ENCODE measurements at places on chromosomes 2 and 18.

GRCh38 chr2:232795920-232796319 is 19.6 kb upstream of the KCNJ13 start:
- DNase-seq: no peak

- DNase-seq: no peak
These were observed 100.1 kb downstream of the MYOM1 start for GRCh38 chr18:3119401-3120341.

DNA sequence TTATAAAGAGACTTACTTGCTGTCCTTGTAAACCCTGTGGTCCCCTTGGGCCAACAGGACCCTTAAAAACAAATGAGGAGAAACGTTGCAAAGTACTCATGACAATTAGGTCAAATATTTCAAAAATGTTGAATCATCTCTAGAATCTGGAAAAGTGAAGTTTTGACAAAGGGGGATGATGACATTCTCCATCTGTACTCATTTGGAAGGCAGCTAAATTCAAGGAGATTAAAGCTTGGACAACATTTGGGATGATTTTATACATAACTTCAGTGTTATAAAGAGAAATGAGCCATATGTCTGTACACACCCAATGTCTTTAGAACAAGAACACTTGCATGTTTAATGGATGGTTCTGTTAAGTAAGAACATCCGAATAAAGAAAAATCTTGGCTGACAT is 92.9 kb downstream of the COL5A2 start:
- DNase-seq: no peak

DNA sequence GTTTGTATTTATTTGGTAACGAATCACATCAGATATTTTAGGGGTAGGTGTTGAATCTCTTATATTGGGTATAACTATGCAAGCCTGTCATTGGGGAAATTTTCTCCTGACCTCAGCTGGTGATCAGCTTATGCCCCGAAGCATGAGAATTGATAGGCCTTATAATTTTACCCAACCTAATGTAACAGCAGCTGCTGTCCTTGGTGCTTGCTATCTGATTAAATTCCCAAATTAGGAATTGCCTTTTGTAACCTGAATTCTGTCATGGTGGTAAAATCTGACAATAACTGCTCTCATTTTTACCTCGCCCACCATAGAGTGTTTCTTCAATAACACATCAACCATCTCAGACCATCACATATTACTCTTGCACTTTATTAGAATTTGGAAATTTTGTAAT is 1542.6 kb upstream of the PIK3C3 start:
- no peak for DNase-seq

- no peak for DNase-seq
These were observed 267.5 kb downstream of the PIK3C3 start for GRCh38 chr18:42222557-42222956.

DNA sequence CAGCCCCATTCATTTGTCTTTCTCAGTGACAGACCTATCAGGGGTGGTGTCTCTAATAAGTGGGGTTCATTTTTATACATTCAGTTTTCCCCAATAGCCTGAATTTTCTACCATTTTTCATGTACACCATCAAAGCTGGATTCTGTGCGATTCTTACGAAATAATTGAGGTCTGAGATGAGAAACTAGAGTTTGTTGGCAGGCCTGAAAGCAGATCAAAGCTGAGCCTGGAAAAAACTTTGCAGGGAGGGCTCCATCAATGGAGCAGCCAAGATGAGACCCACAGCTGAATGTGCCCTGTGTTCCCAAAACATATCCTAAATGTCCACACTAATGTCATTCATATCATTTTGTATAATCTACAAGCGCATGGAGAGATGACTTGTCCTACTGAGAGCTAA is 4.5 kb upstream of the TMEM200C start:
- DNase-seq: no peak

DNA sequence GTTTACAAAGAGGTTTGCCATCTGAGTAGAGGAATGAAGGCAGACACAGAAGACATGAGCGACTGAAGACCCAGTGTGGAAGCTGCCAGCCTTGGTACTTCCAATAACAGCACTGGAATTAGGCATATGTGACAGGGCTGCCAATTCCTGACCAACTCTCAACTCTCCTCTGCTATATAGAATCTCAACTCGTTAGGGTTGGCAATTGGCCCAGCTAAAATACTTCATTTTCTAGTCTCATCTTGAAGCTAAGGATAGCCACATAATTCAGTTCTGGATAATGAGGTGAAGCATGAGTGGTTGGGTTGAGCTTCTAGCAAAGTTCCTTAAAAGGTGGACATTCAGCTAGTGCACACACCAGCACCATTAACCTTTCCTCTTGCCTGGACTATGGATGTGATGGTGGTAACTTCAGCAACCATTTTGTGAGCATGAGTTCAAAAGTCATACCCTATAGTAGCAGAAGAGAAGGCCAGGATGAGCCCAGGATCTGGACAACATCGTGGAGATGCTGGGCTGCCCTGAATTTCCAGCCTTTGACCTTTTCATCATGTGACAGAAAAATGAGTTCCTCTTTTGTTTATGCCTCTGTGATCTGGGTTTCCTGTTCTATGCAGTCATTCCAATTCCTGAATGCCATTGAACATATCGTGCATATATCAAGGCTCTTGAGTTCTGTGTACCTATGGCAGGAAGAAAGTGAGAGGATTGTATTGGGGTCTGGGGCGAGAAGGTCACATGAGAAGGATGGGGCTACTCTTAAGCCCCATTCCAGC is 68.1 kb upstream of the HAAO start:
- no peak for DNase-seq

- DNase-seq: peak; percentile 35
These were observed 73.2 kb downstream of the LRRFIP1 start for GRCh38 chr2:237700512-237701032.

GRCh38 chr18:55751476-55751875 is 163.5 kb upstream of the TCF4 start:
- no peak for DNase-seq

Data from activated T-helper 1 cell treated with Interleukin-2 at 50 U/mL for 16 hours (primary cell).